ENCODE measurements at places on chromosomes 1 and 21. TPM values are rescaled to one million over a fixed set of nuclear protein-coding genes. Genes with fewer than 3 reads are reported as not detected.

BRINP2 gene
- total RNA-seq = 0.06 TPM

SPRR2B gene
- total RNA-seq = not detected

SLC25A33 gene
- 19.0 TPM for total RNA-seq

GFI1 gene
- total RNA-seq = not detected

GJA5 gene
- total RNA-seq = 0.11 TPM

GBP5 gene
- total RNA-seq = not detected

ZBTB8A gene
- total RNA-seq = 15.9 TPM

SLC1A7 gene
- not detected for total RNA-seq

PTPRC gene
- not detected for total RNA-seq

DNA sequence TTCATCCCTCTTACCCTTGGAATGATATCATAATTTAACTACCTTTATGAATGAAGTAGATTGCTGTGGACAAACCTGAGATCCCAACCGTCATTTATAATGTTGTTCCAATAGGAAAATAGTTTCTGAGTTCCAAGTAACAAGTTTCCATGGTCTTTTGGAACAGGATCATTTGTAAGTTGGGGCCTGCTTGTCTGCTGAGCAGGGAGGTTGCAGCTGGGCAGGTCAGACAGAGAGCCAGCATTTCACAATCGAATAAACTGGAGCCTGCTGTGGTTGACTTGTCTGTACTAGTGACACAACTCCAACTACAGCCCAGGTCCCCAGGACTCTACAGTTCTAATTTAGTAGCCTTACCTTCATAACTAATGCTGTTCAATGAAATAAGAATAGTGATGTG is 18.6 kb upstream of the RALGPS2 start:
- H3K4me3 ChIP-seq = no peak overlapping the region
- no peaks in the 10 kb centered on the region for H3K36me3 ChIP-seq
- no peak overlapping the region for H3K27ac ChIP-seq
- peaks cover 9% of the 10 kb centered on the region for H3K4me1 ChIP-seq
- DNase-seq = no peak
- H3K27me3 ChIP-seq = no peaks in the 10 kb centered on the region

DNA sequence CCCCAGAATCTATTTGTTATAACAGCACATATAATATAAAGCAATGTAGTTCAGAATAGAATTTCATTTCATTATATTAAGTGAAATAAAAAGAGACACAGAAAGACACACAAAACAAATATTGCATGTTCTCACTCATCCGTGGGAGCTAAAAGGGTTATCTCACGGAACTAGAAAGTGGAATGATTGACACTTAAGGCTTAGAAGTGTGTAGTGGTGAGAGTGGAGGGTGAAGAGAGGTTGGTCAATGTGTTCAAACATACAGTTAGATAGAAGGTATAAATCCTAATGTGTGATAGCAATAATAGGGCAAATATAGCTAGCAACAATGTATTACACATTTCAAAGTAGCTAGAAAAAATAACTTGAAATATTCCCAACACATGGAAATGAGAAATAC is 1001.7 kb upstream of the TMPRSS15 start:
- no peak for DNase-seq
- no peaks in the 10 kb centered on the region for H3K27me3 ChIP-seq
- H3K27ac ChIP-seq = no peak overlapping the region
- no peak overlapping the region for H3K4me3 ChIP-seq
- no peaks in the 10 kb centered on the region for H3K4me1 ChIP-seq

- H3K36me3 ChIP-seq = no peaks in the 10 kb centered on the region
- DNase-seq = peak; percentile 67
- peaks cover 4% of the 10 kb centered on the region for H3K4me1 ChIP-seq
- H3K27ac ChIP-seq = peak overlapping the region; percentile 48
Observed at GRCh38 chr1:8560611-8561544, 243.0 kb downstream of the SLC45A1 start.

- H3K4me1 ChIP-seq = peaks cover 30% of the 10 kb centered on the region
- no peaks in the 10 kb centered on the region for H3K36me3 ChIP-seq
- no peak overlapping the region for H3K27ac ChIP-seq
Observed at GRCh38 chr1:95002540-95003432, 70.0 kb downstream of the ALG14 start.

GRCh38 chr1:235818632-235819136 is 48.0 kb downstream of the LYST start:
- no peak overlapping the region for H3K27ac ChIP-seq
- DNase-seq = no peak
- H3K27me3 ChIP-seq = no peaks in the 10 kb centered on the region
- peaks cover 18% of the 10 kb centered on the region for H3K4me1 ChIP-seq

DNA sequence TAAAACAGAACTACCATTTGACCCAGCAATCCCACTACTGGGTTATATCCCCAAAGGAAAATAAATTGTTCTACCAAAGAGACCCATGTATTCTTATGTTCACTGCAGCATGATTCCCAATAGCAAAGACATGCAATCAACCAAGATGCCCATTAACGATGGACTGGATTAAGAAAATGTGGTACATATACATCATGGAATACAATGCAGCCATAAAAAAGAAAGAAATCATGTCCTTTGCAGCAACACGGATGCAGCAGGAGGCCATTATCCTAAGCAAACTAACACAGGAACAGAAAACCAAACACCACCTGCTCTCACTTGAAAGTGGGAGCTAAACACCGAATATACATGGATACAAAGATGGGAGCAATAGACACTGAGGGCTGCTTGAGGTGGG is 44.2 kb downstream of the SLC35D1 start:
- no peak for DNase-seq
- H3K4me3 ChIP-seq = no peak overlapping the region
- no peaks in the 10 kb centered on the region for H3K36me3 ChIP-seq

GRCh38 chr1:48608882-48609281 is 136.9 kb upstream of the SPATA6 start:
- H3K36me3 ChIP-seq = no peaks in the 10 kb centered on the region
- H3K27me3 ChIP-seq = no peaks in the 10 kb centered on the region
- no peak for DNase-seq
- no peak overlapping the region for H3K4me3 ChIP-seq
- peaks cover 10% of the 10 kb centered on the region for H3K4me1 ChIP-seq
- no peak overlapping the region for H3K27ac ChIP-seq

DNA sequence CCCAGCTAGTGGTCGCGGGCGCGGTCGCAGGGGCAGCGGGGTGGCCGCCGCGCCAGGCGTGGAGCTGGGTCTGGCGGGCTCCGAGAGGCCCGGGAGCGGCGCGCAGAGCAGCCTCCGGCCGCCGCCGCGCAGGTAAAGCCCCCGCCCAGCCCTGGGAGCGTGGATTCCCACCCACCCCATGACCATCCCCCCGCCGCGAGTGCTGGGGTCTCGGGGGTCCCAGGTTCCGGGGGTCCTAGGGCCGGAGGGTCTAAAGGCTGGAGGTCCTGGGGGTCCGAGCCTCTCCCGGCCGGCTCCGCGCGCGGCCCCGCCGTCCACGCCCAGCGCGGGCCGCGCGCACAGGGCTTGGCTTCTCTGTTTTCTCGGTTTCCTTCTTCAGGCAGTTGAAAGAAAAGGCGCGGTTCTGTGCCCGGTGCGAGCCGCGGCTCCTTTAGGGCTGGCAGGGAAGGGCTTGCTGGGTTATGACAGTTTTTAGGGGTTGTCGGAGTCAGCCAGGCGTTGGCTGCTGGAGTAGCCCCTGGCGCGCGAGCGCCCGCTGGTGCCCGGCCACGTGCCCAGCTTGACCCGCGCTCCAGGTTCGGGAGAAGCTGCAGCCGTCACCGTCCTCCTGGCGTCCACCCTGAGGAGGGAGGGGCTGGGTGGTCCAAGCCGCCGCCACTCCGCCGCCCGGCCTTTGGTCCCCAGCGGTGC is 359 bp downstream of the LRRC3 start:
- peaks cover 33% of the 10 kb centered on the region for H3K27me3 ChIP-seq
- H3K4me3 ChIP-seq = peak overlapping the region; percentile 83
- H3K27ac ChIP-seq = no peak overlapping the region
- H3K36me3 ChIP-seq = no peaks in the 10 kb centered on the region
- no peaks in the 10 kb centered on the region for H3K4me1 ChIP-seq

DNA sequence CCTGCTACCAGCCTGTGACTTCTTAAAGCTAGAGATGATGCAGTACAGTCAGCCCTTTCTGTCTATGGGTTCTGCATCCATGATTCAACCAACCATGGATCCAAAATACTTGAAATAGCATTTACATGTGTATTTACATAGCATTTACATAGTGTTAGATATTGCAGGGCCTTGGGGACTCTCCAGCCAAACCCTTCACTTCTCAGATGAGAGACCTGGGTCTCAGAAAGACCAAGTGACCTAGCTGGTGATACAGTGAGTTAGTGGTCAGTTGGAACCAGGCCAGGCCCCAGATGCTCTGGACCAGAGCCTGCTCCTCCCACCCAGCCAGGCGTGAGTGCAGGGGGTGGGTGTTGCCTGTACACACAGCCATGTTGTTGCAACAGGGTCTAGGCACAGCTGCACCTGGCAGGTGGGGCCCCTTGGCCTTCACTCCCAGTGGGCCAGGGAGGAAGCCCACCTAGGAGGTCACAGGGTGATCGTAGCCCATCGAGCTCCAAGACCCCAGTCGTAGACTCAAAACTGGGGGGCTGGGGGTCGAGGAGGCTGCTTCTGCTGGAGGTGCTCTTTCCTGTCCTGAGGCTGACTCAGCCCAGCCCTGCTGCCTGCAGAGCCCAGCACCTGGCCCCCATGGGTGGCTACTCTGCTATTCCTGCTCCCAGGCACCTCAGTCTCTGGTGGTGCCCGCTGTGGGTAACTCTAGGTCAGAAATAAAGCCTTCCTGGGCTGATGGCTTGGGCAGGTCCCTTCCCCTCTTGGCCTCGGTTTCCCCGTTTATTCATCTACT is 7.7 kb downstream of the TMEM61 start:
- no peaks in the 10 kb centered on the region for H3K36me3 ChIP-seq
- no peaks in the 10 kb centered on the region for H3K4me1 ChIP-seq
- no peaks in the 10 kb centered on the region for H3K27me3 ChIP-seq
- no peak for DNase-seq

- no peak overlapping the region for H3K27ac ChIP-seq
- no peaks in the 10 kb centered on the region for H3K36me3 ChIP-seq
- DNase-seq = no peak
- H3K4me1 ChIP-seq = no peaks in the 10 kb centered on the region
Observed at GRCh38 chr1:223479718-223480425, 86.7 kb downstream of the CCDC185 start.

GRCh38 chr21:38908537-38908936 is 102.8 kb downstream of the ETS2 start:
- peaks cover 4% of the 10 kb centered on the region for H3K4me1 ChIP-seq
- no peak overlapping the region for H3K27ac ChIP-seq
- H3K36me3 ChIP-seq = no peaks in the 10 kb centered on the region
- DNase-seq = no peak

DNA sequence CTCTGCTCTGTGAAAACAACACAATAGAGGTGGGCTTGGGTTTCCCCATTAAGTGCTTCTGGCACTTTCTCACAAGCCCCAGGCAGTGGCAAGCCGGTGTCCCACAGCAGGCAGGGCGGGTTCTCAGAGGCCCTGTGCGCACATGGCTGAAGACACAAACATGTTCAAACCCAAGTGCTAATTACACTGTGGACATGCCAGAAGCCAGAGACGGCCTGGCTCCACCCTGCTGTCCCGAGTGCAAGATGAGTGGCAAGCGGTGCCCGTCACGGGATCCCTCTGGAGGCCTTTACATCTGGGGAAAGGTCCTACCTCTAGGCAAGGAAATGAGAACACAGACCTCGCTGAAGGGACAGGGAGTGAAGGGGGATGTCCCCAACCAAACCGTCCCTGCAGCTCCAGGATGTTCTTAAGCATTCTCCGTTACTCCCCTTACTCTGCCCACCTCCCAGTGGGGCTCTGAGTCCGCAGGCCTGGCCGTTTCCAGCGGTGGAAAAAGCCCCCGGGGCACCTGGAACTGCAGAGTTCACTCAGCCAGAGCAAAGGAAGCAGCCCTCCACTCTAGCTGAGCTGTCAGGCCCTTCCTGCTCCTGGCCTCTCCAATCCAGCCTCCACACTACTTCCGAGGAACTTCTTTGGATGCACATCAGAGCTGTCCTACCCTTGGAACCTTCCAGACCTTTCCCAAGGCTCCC is 57.4 kb downstream of the SLC66A1 start:
- no peak overlapping the region for H3K27ac ChIP-seq
- no peak overlapping the region for H3K4me3 ChIP-seq
- no peaks in the 10 kb centered on the region for H3K36me3 ChIP-seq
- DNase-seq = no peak

DNA sequence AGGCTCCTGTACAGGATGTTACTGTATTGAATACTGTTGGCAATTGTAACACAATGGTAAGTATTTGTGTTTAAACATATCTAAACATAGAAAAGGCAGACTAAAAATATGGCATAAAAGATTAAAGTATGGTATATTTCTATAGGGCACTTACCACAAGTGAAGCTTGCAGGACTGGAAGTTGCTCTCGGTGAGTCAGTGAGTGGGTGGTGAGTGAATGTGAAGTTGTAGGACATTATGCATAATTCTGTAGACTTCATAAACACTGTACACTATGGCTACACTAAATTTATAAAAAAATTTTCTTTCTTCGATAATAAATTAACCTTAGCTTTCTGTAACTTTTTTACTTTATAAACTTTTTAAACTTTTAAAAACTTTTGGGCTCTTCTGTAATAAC is 13.7 kb upstream of the TRIM62 start:
- no peaks in the 10 kb centered on the region for H3K4me1 ChIP-seq
- no peak overlapping the region for H3K27ac ChIP-seq
- DNase-seq = no peak
- H3K36me3 ChIP-seq = no peaks in the 10 kb centered on the region
- no peak overlapping the region for H3K4me3 ChIP-seq

GRCh38 chr21:44752671-44753235 is 41.4 kb upstream of the TSPEAR start:
- no peak overlapping the region for H3K27ac ChIP-seq
- peaks cover 11% of the 10 kb centered on the region for H3K4me1 ChIP-seq
- DNase-seq = no peak
- H3K4me3 ChIP-seq = no peak overlapping the region

GRCh38 chr1:59903141-59903754 is 23.3 kb downstream of the CYP2J2 start:
- H3K27ac ChIP-seq = no peak overlapping the region
- no peaks in the 10 kb centered on the region for H3K4me1 ChIP-seq
- H3K27me3 ChIP-seq = no peaks in the 10 kb centered on the region
- no peak overlapping the region for H3K4me3 ChIP-seq
- DNase-seq = peak; percentile 44
- H3K36me3 ChIP-seq = no peaks in the 10 kb centered on the region

- no peak overlapping the region for H3K27ac ChIP-seq
- H3K27me3 ChIP-seq = no peaks in the 10 kb centered on the region
- no peaks in the 10 kb centered on the region for H3K4me1 ChIP-seq
- H3K4me3 ChIP-seq = no peak overlapping the region
- H3K36me3 ChIP-seq = peaks cover 3% of the 10 kb centered on the region
Observed at GRCh38 chr1:243842161-243842560, 7.9 kb downstream of the AKT3 start.

- no peak overlapping the region for H3K27ac ChIP-seq
- peaks cover 48% of the 10 kb centered on the region for H3K27me3 ChIP-seq
- H3K4me3 ChIP-seq = peak overlapping the region; percentile 69
- peaks cover 30% of the 10 kb centered on the region for H3K4me1 ChIP-seq
- DNase-seq = peak; percentile 51
Observed at GRCh38 chr1:85577419-85578320, 2.9 kb upstream of the CCN1 start.

- H3K36me3 ChIP-seq = no peaks in the 10 kb centered on the region
- no peak for DNase-seq
- no peak overlapping the region for H3K4me3 ChIP-seq
- H3K4me1 ChIP-seq = no peaks in the 10 kb centered on the region
- no peak overlapping the region for H3K27ac ChIP-seq
- H3K27me3 ChIP-seq = no peaks in the 10 kb centered on the region
Observed at GRCh38 chr1:26459573-26460031, 12.6 kb upstream of the HMGN2 start.

- H3K27ac ChIP-seq = no peak overlapping the region
- H3K4me3 ChIP-seq = no peak overlapping the region
- H3K36me3 ChIP-seq = no peaks in the 10 kb centered on the region
- no peak for DNase-seq
- H3K27me3 ChIP-seq = no peaks in the 10 kb centered on the region
- H3K4me1 ChIP-seq = no peaks in the 10 kb centered on the region
Observed at GRCh38 chr1:236768601-236769000, 26.5 kb upstream of the MTR start.
